ENCODE measurements at places on chromosomes 4 and X.

- DNase-seq, result no peak
These were observed 123.9 kb upstream of the TECRL start for GRCh38 chr4:64533159-64533558.

DNA sequence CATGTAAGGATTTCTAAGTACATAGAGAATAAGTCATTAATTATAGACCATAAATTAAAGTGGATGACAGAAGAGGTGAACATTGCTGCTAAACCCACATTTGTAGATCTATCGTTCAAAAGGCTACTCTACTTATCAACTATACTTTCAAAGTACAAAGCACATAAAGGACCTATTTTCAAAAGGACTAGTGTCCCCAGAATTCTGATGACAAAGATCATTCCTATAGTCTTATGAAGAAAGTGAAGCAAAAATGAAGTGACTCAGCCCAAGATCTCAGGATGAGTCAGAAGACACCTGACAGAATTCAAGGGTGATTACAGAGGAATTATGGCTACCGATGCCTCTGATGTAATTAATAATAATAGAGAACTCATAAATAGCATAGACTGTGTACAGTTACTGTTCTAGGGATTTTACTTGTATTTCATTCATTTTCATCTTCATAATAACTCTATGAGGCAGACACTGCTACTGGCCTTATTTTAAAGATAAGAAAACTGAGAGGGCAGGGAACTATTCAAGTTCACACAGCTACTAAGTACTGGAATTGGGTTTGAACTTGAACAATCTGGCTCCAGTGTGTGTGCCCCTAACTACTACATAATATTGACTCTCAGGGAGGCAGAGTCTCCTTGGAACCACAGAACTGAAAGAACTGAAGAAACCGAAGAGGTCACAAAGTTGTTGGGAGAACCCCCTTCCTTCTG, 17.1 kb downstream of the USP46 start:
- DNase-seq, result no peak

- no peak for DNase-seq
These were observed 67.4 kb downstream of the ZNF827 start for GRCh38 chr4:145871209-145871608.

DNA sequence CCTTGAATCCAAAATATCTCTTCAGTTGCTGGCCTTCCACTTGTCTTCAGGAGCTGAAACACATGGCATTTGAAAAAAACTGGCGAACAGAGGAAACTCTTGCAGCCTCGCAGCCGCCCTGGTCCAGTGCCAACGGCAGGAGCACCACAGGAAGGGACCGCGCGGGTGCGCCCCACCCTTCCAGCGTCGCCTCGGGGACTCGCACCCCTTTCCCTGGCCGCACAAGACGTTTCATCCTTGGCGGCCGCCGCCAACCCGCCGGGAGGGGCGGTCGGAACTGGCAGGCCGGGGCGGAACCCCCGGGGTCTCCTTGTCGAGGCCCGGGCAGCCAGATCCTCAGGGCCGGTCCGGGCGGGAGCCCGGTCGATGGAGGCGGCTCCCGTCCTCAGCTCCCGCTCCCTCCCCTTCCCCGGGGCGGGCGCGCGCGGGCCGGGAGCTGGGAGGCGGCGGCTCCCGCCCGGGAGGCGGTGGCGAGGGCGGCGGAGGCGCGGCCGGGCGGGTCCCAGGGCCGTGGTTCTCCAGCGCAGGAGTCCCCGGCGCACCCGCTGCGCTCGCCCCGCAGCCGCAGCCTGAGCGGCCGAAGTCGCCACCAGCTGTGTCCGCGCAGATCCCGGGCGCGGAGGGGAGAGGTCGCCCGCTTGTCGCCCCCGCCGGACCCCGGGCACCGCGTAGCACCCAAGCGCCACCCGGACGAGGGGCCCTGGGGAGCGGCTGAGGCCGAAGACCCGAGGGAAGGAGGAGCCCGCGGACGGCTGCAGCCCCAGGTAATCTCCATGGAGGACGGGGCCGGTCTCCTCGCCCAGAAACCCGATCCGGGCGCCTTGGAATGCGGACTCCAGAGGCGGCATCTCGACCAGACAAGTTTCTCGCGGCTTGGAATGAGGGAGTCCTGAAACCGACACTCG, 886 bp upstream of the NDST3 start:
- no peak for DNase-seq

DNA sequence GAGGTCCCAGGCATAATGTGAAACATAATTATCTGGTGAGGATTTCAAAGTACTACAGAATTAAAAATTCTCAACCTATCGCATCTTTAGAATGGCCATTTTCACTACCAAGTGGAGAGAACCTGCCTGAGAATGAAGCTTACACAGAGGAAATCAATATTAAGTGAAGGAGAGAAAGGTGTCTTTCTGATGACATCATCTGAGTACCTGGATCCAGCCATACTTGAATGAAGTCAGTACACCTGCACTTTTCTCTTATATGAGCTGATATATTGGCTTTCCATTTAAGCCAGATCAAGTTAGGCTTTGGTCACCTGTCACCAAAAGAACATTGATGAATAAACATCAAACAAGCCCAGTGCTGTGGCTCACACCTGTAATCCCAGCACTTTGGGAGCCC, 118.9 kb upstream of the MED14 start:
- DNase-seq, result no peak

DNA sequence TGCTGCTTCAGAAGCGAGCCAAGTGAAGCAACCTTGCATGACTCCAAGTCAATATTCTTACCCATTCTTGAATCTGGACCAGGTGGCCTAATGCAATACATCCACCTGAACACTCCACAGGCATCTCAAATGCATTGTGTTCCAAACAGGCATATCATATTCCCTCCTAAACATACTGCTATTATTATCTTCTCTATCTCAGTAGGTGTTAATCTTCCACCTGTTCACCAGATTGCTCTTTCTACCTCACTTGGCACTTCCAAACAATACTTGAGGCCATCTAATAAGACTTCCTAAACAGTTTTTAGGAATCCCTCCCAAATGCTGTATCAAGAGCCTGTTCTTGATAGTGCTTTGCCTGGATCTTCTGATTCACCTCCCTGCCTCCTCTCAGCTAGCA, 90.7 kb downstream of the GPRIN3 start:
- no peak for DNase-seq
